ENCODE measurements at places on chromosomes 7 and 10.

GRCh38 chr10:58712141-58712540 is 199.5 kb downstream of the BICC1 start:
- DNase-seq, result no peak

GRCh38 chr10:77383861-77384553 is 253.6 kb downstream of the KCNMA1 start:
- DNase-seq, result no peak

DNA sequence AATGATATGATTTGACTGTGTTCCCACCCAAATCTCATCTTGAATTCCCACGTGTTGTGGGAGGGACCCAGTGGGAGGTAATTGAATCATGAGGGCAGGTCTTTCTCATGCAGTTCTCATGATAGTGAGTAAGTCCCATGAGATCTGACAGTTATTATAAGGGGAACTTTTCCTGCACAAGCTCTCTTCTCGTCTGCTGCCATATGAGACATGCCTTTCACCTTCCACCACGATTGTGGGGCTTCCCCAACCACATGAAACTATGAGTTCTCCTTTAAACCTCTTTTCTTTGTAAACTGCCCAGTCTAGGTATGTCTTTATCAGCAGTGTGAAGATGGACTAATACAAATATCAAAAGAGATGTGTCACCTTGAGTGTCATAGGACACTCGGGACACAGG is 502.7 kb upstream of the PODXL start:
- no peak for DNase-seq

GRCh38 chr10:121574519-121575166 is 23.6 kb downstream of the FGFR2 start:
- no peak for DNase-seq

DNA sequence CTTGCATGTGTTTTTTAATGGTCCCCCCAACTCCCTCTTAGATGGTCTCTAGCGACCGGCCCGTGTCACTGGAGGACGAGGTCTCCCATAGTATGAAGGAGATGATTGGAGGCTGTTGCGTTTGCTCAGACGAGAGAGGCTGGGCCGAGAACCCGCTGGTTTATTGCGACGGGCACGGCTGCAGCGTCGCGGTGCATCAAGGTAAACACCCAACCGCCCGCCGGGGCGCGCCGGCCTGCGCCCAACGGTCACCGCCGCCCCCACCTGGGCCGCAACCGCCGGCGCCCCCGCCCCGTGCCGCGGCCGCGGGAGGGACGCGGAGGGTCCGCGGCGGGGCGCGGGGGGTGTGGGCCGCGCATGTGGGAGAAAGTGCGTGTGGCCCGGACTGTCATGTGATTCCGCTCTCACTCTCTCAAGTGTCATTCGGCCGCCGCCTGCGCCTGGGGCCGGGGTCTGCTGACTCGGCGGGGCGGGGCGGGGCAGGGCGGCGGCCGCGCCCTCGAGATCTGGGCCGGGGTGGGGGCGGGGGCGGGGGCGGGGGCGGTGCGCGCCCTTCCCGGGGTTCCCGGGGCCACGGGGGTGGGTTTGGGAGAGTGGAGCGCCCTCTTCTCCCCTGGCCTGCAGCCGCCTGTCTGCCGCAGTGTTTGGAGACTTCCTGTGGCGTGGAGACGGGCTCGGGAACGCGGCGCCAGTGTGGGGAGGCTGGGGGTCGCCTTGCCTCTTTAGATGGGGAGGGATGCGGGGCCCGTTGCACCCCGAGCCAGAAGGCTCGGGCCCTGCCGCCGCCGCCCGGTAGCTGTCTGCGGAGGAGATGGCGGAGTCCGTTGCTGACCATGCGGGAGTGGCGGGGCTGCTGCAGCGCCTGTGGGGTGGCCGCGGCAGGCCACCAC is 817 bp downstream of the MLLT10 start:
- DNase-seq, result no peak

DNA sequence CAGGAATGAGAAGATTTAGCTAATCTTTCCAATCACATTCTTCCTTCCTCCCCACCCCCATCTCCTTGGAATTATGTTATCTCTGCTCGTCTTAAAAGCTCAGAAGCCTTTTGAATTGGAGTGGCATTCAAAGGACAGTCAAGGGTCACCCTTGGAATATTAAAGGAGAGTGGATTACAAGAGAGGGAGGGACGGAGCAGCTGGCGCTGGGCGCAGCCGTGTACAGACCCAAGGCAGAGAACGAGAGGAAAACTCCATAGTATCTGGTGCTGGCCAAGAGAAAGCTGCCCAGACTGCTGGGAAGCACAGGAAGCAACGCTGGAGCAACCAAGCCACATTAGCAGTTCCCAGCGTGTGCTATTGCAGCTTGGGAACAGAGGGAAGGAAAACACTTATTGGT is 95.7 kb downstream of the POU6F2 start:
- DNase-seq, result no peak

GRCh38 chr10:46231087-46231486 is 55.7 kb upstream of the ANTXRL start:
- DNase-seq, result no peak

- no peak for DNase-seq
These were observed 50.8 kb upstream of the PPP1R9A start for GRCh38 chr7:94856643-94857042.

- no peak for DNase-seq
These were observed 31.9 kb downstream of the LCOR start for GRCh38 chr10:96863922-96864543.

DNA sequence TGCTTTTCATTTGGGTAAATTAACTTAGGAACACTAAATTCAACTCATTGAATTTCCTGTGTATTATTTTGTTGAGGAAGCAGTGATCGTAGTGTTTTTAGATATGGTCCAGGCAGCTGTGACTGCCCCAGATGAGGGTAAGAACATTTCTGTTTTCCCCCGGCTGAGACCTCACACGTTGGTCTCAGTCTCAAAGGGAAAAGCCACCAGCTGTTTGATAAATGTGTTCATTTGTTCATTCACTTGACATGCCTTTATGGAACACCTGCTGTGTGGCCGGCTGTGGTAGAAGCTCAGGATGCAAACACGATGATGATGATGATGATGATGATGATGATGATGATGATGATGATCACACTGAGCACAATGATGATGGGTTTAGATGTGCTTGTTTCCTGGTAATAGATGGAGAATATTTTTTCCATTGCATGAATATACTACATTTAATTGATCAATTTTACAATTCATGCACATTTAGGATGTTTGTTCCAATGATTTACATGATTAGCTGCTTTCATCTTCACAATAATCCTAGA is 125.6 kb upstream of the ZNF32 start:
- no peak for DNase-seq

DNA sequence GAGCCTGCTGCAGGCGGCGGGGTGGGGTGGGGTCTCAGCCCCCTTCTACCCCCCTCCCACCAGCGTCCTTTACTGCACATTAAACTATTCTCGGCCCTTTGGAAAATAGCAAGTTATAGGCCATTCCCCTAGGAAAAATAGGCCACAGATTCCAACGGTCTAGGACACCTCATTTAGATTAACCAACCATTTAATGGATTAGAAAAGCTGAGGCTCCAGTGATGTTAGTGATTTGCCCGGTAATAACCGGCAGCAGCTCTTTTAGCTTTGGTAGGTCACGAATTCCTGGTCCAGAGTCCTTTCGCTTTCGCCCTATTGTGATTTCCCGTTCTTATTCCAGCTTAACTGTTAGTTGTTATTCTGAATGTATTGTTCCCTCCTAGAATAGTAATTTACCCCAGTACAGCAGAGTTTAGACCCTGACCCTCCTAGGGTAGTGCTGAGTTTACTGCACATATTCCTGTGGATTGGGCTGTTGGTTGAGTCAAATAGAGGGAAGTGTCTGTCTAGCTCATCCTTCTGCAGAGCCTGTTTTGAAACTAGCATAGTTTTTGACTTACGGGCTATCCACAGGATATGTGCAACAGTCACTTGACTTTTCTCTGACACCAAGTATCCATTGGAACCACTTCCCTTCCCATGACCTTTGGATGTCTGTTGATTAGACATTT is 754 bp downstream of the GSTO1 start:
- DNase-seq, result no peak

DNA sequence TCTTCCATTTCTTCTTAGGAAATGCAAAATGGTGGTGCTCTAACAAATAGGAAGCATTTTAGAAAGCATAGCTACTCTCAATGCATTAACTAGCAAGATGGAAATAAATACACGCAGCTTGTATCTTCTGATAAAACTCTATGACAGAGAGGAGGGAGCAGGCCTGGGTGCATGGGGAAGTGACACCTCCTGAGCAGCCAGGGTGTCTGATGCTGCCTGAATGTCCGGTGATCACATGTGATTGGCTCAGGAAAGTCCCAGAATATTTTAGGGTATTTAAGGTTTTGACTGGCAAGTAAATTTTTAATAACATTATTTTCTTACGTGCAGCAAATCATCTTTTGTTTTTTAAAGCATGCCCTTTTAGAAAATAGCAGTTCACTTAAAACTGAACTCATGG is 261.0 kb upstream of the KLF6 start:
- no peak for DNase-seq

GRCh38 chr10:32367793-32368453 is 21.0 kb upstream of the EPC1 start:
- peak; percentile 49 for DNase-seq

DNA sequence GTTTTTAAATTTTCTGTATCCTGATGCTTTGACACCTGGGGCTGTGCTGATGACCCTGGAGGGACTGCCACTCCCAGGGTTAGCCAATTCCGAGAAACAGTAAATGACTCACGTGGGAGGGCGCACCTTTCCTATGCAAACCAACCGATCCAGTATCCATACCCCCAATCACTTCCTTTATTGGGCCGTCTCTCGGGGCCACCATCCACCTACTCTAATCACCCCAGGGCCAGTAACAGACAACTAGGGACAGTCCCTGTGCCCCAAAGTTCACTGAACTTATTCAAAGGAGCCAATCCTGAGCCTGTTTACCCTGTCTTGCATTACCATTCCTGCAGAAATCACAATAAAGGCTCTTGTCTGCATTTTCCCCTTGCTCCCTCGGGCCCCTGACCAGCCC is 6.6 kb upstream of the LGI1 start:
- no peak for DNase-seq

DNA sequence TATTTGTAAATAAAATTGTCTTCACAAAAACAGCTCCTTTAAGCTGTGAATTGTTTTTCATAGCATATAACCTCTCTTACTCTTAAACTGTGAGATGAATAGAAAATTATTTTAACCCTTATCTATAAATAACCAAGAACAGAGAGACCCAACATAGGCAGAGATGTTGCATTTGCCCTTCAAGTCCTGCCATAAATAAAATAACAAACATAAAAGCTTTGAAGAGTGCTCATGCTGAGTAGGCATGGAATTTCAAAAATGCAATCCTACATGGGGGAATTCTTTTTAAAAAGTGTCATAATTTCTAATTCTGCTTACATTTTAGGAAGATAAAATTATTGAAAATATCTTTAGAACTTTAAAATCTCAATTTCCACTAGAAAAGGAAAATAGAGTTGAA is 124.1 kb upstream of the FERD3L start:
- DNase-seq, result no peak

DNA sequence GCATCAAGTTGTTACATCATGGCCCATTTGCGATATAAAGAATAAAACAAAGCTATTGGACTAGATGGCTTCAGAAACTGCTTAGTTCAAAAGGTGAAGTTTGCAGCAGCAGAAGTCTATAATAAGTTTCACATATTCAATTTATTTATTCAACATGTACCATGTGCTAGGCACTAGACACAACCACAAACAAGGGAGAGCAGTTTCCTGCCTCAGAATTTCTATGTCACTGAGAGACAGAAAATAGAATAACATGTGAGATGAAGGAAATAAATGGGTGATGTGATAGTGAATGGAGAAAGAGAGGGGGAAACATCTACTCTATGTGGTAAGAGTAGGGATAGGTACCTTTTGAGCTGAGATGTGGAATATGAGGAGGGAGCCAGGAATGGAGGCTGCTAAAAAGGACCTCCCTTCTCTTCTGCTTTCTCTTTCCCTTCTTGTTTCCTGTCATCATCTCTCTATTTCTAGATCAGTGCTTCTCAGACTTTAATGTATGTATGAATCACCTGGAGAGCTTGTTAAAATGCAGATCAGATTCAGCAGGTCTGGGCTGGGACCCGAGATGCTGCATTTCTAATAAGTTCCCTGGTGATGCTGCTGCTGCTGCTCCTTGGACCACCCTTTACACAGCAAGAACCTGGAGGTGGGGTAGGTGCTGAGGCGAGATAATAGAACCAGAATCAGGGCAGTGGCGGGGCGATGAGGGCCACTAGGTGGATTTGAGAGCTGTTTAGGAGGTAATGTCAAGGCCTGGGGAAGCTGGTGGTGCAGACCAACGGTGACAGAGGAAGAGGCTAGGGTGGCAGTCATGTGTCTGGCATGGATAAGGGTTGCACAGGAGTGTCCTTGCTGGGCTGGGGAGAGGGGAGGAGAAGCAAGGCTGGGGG is 13.7 kb upstream of the INMT start:
- no peak for DNase-seq

Data from stimulated activated CD8-positive, alpha-beta memory T cell treated with anti-CD3 and anti-CD28 coated beads, Interleukin-4, amount 100 ng/mL, for 1 hour (primary cell).